Fibroblast of skin of left biceps (primary cell): ENCODE measurements at places on chromosomes 3 and 15.

GRCh38 chr3:55218577-55218976 lies 268.5 kb downstream of the WNT5A start:
- no peak for DNase-seq

DNA sequence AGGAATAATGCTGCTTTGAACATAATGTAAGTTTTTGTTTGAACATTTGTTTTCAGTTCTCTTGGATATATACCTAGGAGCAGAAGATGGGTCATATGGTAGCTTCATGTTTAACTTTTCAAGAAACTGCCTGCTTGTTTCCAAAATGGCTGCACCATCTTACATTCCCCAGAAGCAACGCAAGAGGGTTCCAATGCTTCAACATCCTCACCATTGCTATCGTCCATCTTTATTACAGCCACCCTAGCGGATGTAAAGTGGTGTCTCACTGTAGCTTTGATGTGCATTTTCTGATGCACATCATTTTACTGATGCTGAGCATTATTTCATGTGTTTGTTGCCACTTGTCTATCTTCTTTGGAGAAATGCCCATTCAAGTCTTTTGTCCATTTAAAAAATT lies 46.4 kb upstream of the GATA2 start:
- DNase-seq, result no peak

- no peak for DNase-seq
Observed at GRCh38 chr15:37095770-37096557, 4.4 kb downstream of the MEIS2 start.

GRCh38 chr3:177777699-177778098 lies 580.4 kb upstream of the TBL1XR1 start:
- no peak for DNase-seq

DNA sequence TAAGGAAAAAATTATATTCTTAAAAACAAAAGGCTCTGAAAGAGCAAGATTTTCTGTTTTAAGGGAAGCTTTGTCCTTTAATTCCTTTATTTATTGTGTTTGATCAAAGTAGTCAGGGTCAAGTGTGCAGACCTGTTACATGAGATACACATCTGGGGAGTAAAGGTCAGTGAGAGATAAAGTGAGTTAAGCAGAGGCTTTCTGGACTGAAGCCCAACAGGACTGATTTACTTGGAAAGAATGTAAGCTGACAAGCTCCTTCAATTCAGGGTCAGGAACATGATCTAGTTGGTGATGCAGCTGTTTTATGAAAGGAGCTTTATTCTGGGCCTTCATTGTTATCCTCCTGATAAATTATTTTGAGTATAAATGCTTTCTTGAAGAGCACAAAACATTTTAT lies 20.7 kb upstream of the OTOL1 start:
- no peak for DNase-seq

DNA sequence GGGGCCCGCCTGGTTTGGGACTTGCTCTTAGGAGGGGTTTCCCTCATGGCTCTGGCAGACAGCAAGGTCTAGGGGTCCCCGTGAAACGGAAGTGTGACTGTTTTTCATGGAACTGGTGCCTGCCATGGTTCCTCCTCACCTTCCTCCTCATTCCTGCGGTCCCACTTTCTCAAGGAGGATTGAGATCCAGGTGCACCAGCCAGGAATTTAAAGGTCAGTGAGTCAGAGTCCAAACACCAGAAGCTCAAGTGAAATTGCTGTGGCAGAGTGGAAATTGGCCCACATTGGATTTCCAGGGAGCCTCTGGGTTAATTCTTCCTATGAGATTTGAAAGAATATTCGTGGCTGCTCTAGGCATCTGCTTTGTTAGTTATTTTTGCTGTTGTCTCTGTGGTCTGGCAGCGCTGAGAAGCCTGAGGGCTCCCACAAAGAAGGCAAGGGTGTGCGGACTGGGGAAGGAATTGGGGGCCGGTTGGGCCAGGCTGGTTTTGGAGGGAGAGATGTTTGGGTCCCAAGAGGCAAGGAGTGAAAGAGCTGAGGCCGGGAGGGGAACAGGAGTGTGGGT lies 60.4 kb upstream of the TNFAIP8L3 start:
- DNase-seq, result no peak

DNA sequence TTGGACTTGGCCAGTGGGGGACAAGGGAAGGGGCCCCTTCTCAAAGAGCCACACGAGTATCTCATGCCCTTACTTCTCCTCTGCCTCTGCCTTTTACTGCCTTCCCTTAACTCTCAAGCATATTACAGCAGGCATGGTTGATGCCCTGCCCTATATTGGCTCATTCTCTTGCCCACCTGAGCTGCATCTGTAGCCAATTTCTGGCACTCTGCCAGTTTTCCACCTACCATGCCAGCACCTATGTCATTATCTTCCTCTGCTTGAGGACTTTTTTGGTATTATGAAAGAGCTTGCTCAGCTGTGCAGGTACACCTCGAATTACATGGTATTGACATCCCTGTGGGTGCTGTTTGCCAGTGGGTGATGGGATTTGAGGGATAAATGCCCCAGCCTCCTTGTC lies 181.8 kb downstream of the OXSM start:
- DNase-seq, result no peak
